Nephron progenitor cell (in vitro differentiated cells): ENCODE measurements at places on chromosomes 12 and 14.
A peak's percentile ranks its signal among the peaks of the same experiment; 100 is the strongest.

DNA sequence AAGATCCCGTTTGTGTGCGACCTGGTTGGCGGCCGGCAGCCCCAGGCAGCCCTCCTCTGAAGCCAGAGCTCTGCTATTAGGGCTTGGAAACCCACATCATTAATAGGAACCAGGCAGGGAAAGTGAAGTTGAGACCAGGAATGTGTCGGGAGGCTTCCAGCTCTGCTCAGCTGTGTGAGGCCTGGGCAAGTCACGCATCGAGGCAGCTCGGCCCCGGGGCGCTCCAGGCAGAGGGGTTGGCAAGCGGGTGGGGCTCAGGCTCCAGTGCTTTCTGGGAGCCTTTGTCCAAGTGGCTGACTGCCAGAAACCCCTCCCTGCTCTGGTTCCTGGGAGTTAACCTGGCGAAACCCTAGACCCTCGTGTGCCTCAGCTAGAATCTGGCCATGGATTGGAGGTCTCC, 1151.7 kb downstream of the VRK1 start:
- H3K36me3 ChIP-seq, result no peaks in the 10 kb centered on the region
- no peak overlapping the region for H3K27ac ChIP-seq
- peaks cover 9% of the 10 kb centered on the region for H3K27me3 ChIP-seq
- peak; percentile 21 for DNase-seq
- H3K4me1 ChIP-seq, result peaks cover 11% of the 10 kb centered on the region

GRCh38 chr14:103142026-103142425, 18.8 kb downstream of the TNFAIP2 start:
- no peaks in the 10 kb centered on the region for H3K36me3 ChIP-seq
- no peak for DNase-seq
- no peak overlapping the region for H3K4me3 ChIP-seq

- H3K4me1 ChIP-seq, result peaks cover 13% of the 10 kb centered on the region
- DNase-seq, result no peak
Measured at GRCh38 chr12:91178139-91178561, 4.5 kb downstream of the DCN start.

DNA sequence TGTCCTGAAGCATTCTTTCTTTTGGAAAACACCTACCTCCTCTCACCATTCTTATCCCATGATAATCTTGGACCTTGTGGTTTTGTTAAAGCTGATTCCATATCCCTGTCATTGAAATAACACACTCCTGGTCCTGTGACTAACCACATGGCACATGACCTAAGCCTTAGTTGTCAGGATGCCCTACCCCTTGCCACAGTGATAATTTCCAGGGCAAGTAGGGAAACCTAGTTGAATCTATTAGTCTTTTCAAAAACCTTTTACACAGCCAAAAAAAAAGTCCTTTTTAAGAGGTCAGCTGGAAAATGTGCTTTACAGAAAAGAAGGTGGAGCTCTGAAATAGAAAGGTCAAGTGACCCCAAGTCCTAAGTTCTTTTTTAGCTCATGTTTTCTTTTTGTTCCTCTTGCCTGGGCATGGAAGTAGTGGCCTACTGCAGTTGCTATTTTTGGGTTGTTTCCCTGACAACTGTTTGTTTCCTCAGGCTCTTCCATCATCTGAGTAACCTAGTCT, 608.4 kb downstream of the LRFN5 start:
- no peaks in the 10 kb centered on the region for H3K36me3 ChIP-seq
- H3K4me3 ChIP-seq, result no peak overlapping the region
- no peaks in the 10 kb centered on the region for H3K27me3 ChIP-seq
- DNase-seq, result no peak
- peaks cover 10% of the 10 kb centered on the region for H3K4me1 ChIP-seq

GRCh38 chr12:128586451-128587029, 237.2 kb downstream of the SLC15A4 start:
- DNase-seq, result no peak
- peaks cover 39% of the 10 kb centered on the region for H3K36me3 ChIP-seq
- H3K27me3 ChIP-seq, result no peaks in the 10 kb centered on the region
- peaks cover 6% of the 10 kb centered on the region for H3K4me1 ChIP-seq
- no peak overlapping the region for H3K27ac ChIP-seq
- H3K4me3 ChIP-seq, result no peak overlapping the region

GRCh38 chr14:37587131-37587803, 7.8 kb downstream of the FOXA1 start:
- DNase-seq, result no peak
- H3K27me3 ChIP-seq, result peaks cover 100% of the 10 kb centered on the region
- H3K36me3 ChIP-seq, result no peaks in the 10 kb centered on the region
- peaks cover 25% of the 10 kb centered on the region for H3K4me1 ChIP-seq
- H3K27ac ChIP-seq, result no peak overlapping the region

- no peak for DNase-seq
- no peak overlapping the region for H3K4me3 ChIP-seq
Measured at GRCh38 chr12:115932066-115932465, 345.4 kb downstream of the MED13L start.

GRCh38 chr12:9897535-9897934, 16.2 kb downstream of the KLRF2 start:
- DNase-seq, result no peak
- no peak overlapping the region for H3K4me3 ChIP-seq
- H3K27ac ChIP-seq, result no peak overlapping the region
- peaks cover under 1% of the 10 kb centered on the region for H3K36me3 ChIP-seq
- H3K4me1 ChIP-seq, result peaks cover 8% of the 10 kb centered on the region

- no peak overlapping the region for H3K27ac ChIP-seq
- H3K36me3 ChIP-seq, result no peaks in the 10 kb centered on the region
- DNase-seq, result no peak
- H3K4me3 ChIP-seq, result no peak overlapping the region
- no peaks in the 10 kb centered on the region for H3K4me1 ChIP-seq
Measured at GRCh38 chr14:51443195-51444018, 203.4 kb downstream of the TMX1 start.

- DNase-seq, result peak; percentile 37
- H3K36me3 ChIP-seq, result no peaks in the 10 kb centered on the region
- H3K4me3 ChIP-seq, result peak overlapping the region; percentile 80
- H3K27ac ChIP-seq, result peak overlapping the region; percentile 97
- peaks cover 68% of the 10 kb centered on the region for H3K4me1 ChIP-seq
Measured at GRCh38 chr12:50924439-50925341, 27.7 kb upstream of the HIGD1C start.

DNA sequence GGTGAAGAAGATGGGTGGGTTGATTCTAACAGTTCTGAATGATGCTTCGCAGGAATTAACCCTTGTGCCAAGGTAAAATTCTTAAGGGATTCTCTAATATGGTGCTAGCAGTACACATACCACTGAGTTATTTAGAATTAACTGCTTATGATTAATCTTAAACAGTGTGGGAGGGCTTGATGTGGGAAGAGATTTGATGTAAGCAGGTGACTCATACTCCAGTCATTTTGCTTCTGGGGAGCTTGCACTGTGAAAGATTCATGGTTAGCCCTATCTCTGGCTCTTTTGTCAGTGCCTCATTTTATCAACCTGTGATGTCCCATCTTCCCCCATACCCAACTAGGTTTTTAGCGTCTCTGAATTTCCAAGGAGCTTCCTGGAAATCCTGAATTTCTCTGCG, 83.8 kb downstream of the NRXN3 start:
- peaks cover 3% of the 10 kb centered on the region for H3K4me1 ChIP-seq
- H3K27me3 ChIP-seq, result peaks cover 8% of the 10 kb centered on the region
- H3K4me3 ChIP-seq, result no peak overlapping the region
- no peaks in the 10 kb centered on the region for H3K36me3 ChIP-seq
- H3K27ac ChIP-seq, result no peak overlapping the region

GRCh38 chr14:20623798-20624197, 17.7 kb downstream of the OR6S1 start:
- no peak for DNase-seq
- peaks cover 65% of the 10 kb centered on the region for H3K4me1 ChIP-seq
- H3K4me3 ChIP-seq, result peak overlapping the region; percentile 84
- no peaks in the 10 kb centered on the region for H3K36me3 ChIP-seq
- no peak overlapping the region for H3K27ac ChIP-seq

DNA sequence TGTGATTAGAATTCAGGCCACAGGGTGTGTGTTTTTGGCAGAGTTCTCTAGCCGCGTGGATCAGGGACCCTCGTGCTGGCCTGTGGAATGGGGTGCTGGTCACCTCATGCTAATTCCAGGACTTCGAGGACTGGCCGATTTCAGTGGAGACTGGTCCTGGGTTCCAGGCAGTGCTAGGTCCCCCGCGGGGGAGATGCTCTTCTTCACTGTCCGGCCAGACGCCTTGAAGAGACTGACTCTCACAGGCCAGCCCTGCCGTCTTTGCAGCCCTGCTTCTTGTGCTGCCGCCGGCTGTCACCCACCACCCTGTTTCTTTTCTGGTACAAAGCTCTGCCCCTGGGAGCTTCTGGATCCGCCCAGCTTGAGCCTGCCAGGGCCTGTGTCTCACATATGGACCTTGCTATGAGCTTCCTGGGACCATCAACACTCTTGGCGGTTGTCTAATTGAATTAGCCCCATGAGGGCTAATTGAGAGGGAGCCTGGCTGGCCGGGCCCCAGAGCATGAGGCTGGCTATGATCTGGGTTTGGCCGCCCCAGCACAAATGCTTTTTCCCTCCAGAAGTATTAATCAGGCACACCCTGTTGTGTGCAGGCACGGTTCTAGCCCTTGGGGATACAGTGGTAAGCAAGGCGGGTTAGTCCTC, 8.2 kb downstream of the MLXIP start:
- H3K4me3 ChIP-seq, result peak overlapping the region; percentile 68
- no peak for DNase-seq
